ENCODE measurements at places on chromosomes 1 and 21.

DNA sequence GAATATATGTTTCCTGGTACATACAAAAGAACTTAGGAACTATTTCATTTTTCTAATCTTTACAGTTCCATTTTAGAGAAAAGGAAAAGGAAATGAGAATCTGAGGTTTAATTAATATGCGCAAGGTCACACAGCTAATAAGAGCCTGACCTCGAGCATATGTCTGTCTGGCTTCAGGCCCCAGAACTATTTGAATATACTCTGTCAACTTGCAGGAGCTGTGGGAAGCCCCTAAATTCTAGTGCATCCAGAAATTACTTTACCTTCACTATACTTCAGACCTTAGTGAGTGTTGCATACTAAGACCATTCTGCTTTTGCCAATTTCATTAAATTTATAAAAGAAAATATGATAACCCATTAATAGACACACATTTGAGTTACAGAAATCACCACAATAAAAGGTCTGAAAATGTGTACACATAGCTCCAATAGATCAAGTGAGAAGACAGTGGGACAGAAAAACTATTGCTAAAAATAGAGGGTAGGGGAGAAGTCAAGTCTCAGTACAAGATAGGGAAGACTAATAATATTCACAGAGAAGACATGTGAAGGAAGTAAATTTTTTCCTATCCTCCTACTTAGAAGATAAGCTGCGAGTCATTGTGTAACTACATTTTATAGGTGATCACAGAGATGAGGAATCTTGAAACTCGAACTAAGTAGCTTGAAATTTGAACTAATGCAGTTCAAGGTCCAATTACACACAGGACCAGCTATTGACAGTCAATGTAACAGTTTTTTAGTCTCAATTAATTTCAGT is 3.8 kb downstream of the RGS13 start:
- DNase-seq = no peak

GRCh38 chr1:46592823-46593222 is 11.2 kb downstream of the MKNK1 start:
- DNase-seq = no peak

DNA sequence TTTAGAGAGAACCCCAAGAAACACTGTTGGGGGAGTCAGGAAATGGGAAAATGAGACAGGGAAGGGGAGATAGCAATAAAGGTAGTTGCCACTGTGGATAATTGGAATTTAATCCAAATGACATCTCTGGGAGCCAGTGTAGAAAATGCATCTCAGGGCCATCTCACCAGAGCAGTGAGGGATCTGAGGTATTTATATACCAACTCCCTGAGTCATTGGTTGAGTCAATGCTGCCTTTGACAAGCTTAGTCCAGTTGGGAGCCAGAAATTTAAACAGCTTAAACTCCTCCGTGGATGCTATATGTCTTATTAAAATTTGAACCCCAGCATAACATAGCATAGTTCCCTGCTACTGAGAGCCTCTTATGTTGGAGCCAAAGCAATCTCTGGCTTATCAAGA is 140.3 kb downstream of the SLC30A10 start:
- DNase-seq = no peak

DNA sequence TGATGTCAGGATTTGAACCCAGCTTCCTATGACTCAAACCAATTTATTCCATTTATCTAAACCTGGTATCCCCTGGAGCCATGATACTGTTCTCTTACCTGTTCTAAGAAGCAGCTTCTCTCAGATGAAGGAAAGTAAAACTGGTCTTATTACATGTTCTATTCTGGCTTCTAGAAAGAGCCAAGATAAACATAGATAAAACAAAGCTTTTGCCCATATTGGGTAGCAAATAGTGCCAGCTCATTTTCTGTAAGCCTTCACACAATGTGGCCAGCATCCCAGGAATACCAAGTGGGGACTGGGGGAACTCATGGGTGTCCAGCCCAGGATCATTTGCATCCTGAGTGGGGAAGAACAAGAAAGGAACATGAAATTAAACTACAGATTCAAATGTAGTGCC is 53.5 kb upstream of the EPHA8 start:
- no peak for DNase-seq

DNA sequence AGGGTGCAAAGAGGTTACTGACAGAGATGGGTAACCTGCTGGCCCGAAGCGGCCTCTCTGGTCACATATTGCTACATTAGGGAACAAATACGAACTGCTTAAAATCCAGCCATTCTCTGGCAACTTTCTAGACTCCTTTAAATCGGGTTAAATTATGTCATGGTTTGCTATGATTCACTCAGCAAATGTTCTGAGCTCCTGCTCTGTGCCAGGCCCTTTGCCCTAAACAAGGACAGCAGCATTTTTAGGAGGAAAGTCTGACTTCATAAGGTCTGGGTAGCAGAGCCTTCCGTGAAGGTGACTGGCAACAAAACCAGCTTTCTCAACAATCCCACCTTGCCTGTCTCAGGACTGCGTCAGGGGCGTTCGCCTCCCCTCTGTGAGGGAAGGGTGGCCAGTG is 15.4 kb downstream of the ZP4 start:
- no peak for DNase-seq

DNA sequence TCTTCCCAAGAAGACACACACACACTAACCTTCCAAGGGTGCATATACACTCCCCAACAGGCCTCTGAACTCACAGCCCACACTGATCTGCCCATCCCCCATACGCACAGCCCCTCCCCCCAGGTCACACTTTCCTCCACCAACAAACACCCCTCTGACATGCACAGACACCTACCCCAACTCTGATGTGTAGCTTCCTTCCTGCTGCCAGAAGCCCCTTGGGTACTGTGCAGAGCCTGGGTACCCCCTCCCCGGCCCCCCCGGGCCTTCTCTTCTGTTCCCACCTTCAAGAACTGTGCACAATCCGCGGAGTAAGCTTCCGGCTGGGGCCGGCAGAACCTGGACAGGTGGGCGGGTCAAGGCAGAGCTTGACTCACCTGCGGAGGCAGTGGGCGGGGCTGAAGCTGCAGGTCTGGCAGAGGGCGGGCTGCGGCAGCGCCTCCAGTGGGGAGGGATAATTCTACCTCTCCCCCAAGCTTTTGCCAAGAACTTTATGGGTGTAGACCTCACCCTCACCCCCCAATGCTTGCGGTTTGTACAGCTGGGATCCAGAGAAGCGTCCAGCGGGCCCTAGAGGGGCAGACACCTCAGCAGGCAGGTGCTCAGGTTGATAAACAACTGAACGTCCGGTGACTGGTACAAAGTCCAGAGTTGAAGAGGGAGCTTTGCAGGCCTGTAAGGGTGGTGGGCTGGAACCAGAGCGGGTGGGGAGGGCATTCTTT is at the start of gene C1orf210:
Gene C1orf210 (minus strand): TSS at position 313 of the 722 bp plus-strand sequence. CDS start 2,311 bp downstream, outside the sequence.
- DNase-seq = peak; percentile 47

GRCh38 chr1:94351481-94351880 is 66.7 kb upstream of the ABCD3 start:
- DNase-seq = no peak

GRCh38 chr1:41418857-41419583 is 57.8 kb downstream of the FOXO6 start:
- DNase-seq = peak; percentile 59

GRCh38 chr1:86030180-86030579 is 126.4 kb downstream of the COL24A1 start:
- no peak for DNase-seq

DNA sequence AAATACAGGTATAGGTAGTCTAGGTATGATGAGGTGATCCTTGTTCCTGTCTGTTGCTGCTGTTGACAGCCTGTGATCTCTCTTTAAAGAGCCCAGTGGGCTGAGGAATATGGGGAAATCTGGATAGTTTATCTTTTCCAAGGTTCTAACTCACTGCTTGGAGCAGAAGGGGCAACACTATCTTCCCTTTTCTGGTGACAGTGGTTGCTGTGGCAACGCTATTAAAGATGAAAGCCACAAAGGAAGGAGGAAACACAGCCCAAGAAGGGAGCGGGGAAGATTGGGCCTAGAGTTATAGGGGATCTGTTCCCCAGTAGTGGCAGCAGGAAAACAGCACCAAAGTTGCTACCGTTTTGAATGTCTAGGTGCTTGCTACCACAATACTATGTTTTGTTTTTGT is 8.8 kb downstream of the PCP4L1 start:
- DNase-seq = no peak

GRCh38 chr1:223774134-223774814 is 61.9 kb downstream of the CAPN2 start:
- DNase-seq = no peak

DNA sequence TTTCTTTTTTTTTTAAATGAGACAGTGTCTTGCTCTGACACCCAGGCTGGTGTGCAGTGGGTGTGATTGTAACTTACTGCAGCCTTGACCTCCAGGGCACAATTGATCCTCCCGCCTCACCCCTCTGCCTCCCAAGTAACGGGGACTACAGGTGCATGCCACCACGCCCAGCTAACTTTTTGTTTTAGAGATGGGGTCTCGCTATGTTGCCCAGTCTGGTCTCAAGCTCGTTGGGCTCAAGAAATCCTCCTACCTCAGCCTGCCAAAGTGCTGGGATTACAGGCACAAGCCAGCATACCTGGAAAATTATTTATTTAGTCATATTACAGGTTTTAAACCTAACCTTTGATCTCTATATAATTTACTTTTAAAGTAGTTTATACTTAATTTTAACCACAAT is 13.4 kb downstream of the LRRC39 start:
- DNase-seq = no peak

- no peak for DNase-seq
These were observed 149.3 kb downstream of the AK5 start for GRCh38 chr1:77430966-77431690.

GRCh38 chr1:25568090-25568833 is 24.9 kb downstream of the LDLRAP1 start:
- DNase-seq = peak; percentile 97

DNA sequence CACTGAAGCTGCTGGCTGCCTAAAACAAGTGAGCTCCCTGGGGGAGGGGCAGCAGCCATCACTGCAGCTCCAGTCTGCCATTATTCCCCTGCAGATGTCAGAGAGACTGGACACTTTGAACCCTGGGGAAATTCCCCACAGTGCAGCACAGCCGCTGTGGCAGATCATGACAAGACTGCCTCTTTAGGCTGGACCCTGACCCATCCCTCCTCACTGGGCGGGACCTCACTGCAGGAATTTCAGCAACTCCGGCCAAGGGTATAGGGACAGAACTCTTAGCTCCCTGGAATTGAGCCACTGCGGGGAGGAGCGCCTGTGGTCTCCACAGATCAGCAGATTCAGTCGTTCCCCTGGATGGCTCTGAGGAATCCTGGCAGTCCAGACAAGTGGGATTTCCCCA is 964.6 kb downstream of the BRINP3 start:
- no peak for DNase-seq

GRCh38 chr1:9589144-9589718 is 520 bp downstream of the TMEM201 start:
- DNase-seq = peak; percentile 12

DNA sequence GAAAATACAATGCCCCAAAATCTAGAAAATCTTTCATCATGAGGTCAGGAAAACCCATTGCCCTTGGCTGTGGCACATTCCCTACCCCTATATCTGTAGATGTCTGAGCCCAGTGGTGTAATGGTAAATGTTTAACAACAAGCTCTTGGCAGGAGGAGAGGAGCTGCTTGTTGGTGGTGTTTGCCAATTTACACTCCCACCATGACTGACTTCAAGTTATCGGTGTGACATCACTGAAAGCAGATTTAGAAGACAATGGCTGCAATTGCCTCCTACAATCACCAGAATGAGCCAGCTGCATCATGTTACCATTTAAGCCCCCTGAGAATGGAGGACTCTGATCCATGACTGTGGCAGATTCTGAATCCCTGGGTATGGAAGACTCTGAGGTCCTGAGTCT is 70.9 kb downstream of the SDC3 start:
- no peak for DNase-seq

DNA sequence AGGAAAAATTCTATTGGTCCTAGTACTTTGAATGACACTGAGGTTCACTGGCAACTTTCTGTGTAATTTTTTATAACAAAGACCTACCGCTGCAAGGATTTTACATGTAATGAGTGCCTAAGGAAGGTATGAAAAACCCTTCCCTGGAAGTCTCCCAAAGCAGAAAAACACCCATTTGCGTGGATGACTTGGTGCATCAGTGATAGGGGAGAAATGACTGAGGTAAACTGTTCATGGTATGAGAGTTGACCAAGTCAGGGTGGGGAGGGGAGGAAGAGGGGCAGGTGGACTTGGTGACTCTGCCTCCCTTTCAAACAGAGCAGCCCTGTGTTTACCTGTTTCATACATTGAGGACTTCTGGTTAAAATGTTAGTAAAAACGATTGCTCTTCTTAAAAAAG is 78.8 kb upstream of the IPO9 start:
- no peak for DNase-seq

GRCh38 chr1:43990271-43991199 is 864 bp upstream of the CCDC24 start:
- DNase-seq = no peak
